ENCODE measurements at places on chromosomes 5 and 9.

DNA sequence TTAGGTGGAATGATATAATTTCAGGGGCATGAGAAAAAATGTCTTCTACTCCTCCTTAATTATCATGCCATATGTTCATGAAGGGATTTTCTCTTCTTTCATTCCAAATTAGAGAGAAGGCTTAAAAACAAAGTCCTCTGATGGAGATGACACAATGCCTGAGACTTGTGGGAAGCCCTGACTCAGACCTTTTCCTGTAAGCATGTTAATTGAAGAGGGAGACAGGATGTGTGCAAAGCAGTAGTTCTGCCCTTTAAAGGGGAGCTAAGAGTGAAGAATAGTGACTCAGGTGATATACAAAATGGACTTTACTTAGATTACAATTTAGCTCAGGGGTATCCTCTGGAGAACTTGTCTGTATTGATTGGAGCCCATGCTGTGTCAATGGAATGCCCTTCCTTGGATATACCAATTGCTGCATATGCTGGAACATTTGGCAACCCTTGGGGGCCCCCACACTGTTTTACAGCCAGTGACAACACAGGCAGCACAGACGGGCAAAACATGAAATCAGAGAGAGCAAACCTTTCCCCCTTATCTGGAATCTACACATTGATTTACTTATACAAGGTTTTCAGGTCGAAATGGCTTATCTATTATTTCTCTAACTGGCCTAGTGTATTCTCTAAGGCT lies 81.3 kb downstream of the IZUMO3 start:
- DNase-seq, result no peak

DNA sequence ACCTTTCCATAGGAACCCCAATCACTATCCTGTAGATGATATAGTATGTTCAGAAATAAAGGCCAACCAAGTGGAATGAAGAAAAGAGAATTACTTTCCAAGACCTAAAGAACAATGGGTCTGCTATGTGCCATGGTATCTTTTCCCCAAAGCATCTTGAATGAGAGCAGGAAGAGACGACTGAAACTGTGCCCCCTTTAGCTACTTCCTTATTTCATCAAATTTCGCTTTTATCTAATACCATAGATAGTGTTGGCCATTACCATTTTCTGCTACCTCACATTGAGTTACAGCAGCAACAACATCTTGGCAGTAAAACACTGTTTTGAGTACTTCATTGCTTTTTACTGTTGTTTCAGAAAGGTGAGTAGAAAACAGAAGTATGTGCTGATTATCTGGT lies 266.6 kb downstream of the CD180 start:
- no peak for DNase-seq

- no peak for DNase-seq
Observed at GRCh38 chr9:75418518-75418917, 330.2 kb downstream of the OSTF1 start.

- peak; percentile 63 for DNase-seq
Observed at GRCh38 chr9:137406876-137407589, 15.9 kb downstream of the EXD3 start.

All from activated naive CD4-positive, alpha-beta T cell treated with Interleukin-2 at 50 U/mL for 16 hours (primary cell).